Naive B cell (primary cell): ENCODE measurements at places on chromosomes 1 and 21. TPM values are rescaled to one million over a fixed set of nuclear protein-coding genes. Genes with fewer than 3 reads are reported as not detected.

Gene C4BPA
- not detected for polyA plus RNA-seq

DNA sequence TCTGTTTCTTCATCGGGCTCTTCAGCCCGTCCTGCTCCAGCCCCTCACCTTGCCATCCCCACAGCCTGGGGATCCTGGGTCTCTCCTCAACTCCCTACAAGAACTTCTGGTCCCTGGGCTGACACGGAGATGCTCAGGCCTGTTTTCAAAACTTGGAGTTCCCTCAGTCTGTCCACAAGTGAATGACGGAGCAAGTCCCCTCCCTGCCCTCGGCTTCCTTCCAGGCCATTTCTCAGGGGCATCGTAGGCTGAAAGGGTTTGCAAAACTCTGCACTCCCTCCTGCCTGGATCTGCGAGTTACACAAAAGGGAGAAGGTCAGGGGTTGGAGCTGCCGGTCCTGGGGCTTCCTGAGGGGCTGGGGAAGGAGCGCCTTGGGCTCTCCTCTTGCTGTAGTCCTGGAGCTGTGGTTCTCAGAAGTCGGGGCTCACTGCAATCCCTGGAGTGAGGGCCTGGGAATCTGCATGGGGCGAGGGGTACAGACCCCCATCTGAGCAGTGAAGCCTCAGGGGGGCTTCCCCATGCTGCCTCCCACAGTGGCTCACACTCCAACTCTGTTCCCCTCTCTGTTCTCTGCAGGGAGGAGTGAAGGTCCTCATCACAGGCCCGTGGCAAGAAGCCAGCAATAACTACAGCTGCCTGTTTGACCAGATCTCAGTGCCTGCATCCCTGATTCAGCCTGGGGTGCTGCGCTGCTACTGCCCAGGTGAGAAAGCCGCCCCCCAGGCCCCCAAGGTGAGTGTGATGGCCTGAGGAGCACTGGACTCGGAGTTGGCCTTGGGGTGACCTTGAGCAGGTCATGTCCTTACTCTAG, 100.6 kb upstream of the VAMP3 start:
- H3K27ac ChIP-seq = no peak overlapping the region
- H3K27me3 ChIP-seq = peaks cover 10% of the 10 kb centered on the region
- peaks cover 18% of the 10 kb centered on the region for H3K4me1 ChIP-seq
- no peak for DNase-seq
- no peak overlapping the region for H3K4me3 ChIP-seq

GRCh38 chr1:223307544-223307943, 56.4 kb downstream of the SUSD4 start:
- H3K27ac ChIP-seq = no peak overlapping the region
- no peaks in the 10 kb centered on the region for H3K4me1 ChIP-seq

- H3K27me3 ChIP-seq = no peaks in the 10 kb centered on the region
- no peaks in the 10 kb centered on the region for H3K4me1 ChIP-seq
- H3K27ac ChIP-seq = no peak overlapping the region
- no peak for DNase-seq
- no peak overlapping the region for H3K4me3 ChIP-seq
Observed at GRCh38 chr21:35198982-35199732, 150.1 kb upstream of the RUNX1 start.

DNA sequence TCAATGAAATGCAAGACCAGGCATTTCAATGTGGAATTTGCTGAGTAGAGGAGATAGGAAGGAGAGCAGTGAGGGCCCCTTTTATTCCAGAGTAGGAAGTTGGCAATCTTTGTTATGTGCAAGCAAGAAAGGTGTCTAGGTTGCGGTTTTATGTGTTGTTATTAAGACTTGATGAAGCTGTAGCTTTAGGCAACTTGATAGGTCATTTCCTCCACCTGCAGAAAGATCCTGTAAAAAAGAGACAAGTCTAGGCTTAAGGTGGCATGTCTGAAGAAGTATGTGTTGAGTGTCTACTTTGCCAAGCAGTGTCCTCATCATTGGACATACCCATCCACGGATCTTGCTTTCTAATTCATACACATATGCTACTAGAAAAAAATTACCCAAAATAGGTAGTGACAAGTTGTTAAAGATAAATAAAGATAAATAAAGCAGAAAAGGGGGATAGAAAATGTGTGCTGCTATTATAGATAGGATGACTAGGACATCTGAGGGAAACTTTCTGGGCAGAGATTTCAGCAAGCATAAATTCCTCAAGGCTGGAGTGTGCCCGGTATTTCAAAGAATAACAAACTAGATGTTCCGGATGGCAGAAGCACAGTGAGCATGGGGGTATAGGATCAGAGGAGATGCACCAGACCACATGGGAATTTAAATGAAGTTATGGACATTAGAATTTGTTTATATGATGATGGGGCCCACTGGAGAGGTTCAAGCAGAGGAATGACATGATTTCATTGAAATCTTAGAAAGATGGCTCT, 335.0 kb downstream of the TGFB2 start:
- no peaks in the 10 kb centered on the region for H3K36me3 ChIP-seq
- H3K27me3 ChIP-seq = peaks cover 8% of the 10 kb centered on the region
- DNase-seq = no peak
- H3K4me3 ChIP-seq = no peak overlapping the region

GRCh38 chr1:180232521-180233043, 2.5 kb downstream of the LHX4 start:
- no peak for DNase-seq
- peak overlapping the region; percentile 59 for H3K4me3 ChIP-seq
- peaks cover 69% of the 10 kb centered on the region for H3K27me3 ChIP-seq
- peaks cover 51% of the 10 kb centered on the region for H3K4me1 ChIP-seq
- H3K27ac ChIP-seq = no peak overlapping the region

DNA sequence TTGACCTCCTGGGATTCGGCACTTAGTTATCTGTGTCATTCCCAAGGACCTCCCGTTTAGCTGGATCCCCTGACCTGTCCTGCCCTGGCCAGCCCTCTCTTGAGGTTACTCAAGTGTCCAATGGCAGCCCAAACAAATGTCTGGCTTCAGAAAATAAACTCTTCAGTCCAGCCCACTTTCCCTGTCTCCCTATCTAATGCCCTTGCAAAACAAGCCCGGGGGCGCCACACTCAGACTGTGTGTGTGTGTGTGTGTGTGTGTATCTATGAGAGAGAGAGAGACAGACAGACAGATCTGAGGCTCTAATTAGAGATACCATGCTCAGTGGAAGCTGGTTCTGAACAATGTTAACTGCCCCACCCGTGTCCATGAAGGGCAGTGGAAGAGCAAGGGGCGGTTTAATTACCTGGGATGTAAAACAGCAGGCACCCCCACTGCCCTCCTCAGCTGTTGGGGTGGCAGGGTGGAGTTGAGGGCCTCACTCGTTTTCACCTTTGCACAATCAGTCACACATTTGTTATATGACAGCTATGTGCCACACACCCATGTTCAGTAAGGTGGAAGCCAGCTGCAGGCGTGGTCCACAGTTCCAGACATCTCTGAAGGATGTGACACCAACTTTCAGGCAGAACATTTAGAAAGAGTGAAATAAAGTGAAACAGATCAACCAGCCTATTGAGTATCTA, 57.4 kb downstream of the B3GALT5 start:
- DNase-seq = no peak
- no peaks in the 10 kb centered on the region for H3K4me1 ChIP-seq
- H3K36me3 ChIP-seq = no peaks in the 10 kb centered on the region
- no peak overlapping the region for H3K27ac ChIP-seq

Gene PPFIA4
- not detected for polyA plus RNA-seq

Gene WDR64
- polyA plus RNA-seq = 0.14 TPM

- no peaks in the 10 kb centered on the region for H3K27me3 ChIP-seq
- no peak overlapping the region for H3K4me3 ChIP-seq
- H3K4me1 ChIP-seq = peaks cover 3% of the 10 kb centered on the region
- H3K27ac ChIP-seq = no peak overlapping the region
- no peaks in the 10 kb centered on the region for H3K36me3 ChIP-seq
- DNase-seq = no peak
Observed at GRCh38 chr1:42450061-42450460, 5.8 kb downstream of the ZMYND12 start.

Gene TCHH
- not detected for polyA plus RNA-seq

GRCh38 chr1:96698342-96698983, 23.1 kb upstream of the PTBP2 start:
- H3K27me3 ChIP-seq = peaks cover 34% of the 10 kb centered on the region
- no peak overlapping the region for H3K27ac ChIP-seq
- H3K4me1 ChIP-seq = no peaks in the 10 kb centered on the region
- no peaks in the 10 kb centered on the region for H3K36me3 ChIP-seq
- H3K4me3 ChIP-seq = no peak overlapping the region

GRCh38 chr1:67560580-67561255, 124.3 kb upstream of the GADD45A start:
- H3K27ac ChIP-seq = no peak overlapping the region
- H3K27me3 ChIP-seq = peaks cover 19% of the 10 kb centered on the region
- H3K4me1 ChIP-seq = no peaks in the 10 kb centered on the region
- no peak for DNase-seq
- no peak overlapping the region for H3K4me3 ChIP-seq
- H3K36me3 ChIP-seq = no peaks in the 10 kb centered on the region

- no peaks in the 10 kb centered on the region for H3K27me3 ChIP-seq
- H3K27ac ChIP-seq = no peak overlapping the region
- no peaks in the 10 kb centered on the region for H3K36me3 ChIP-seq
- no peaks in the 10 kb centered on the region for H3K4me1 ChIP-seq
Observed at GRCh38 chr21:14926186-14926585, 138.6 kb downstream of the NRIP1 start.

GRCh38 chr1:24119859-24120756, 8.2 kb upstream of the MYOM3 start:
- DNase-seq = no peak
- H3K27ac ChIP-seq = no peak overlapping the region
- no peaks in the 10 kb centered on the region for H3K4me1 ChIP-seq
- H3K4me3 ChIP-seq = no peak overlapping the region

Gene ACOT11
- polyA plus RNA-seq = not detected

DNA sequence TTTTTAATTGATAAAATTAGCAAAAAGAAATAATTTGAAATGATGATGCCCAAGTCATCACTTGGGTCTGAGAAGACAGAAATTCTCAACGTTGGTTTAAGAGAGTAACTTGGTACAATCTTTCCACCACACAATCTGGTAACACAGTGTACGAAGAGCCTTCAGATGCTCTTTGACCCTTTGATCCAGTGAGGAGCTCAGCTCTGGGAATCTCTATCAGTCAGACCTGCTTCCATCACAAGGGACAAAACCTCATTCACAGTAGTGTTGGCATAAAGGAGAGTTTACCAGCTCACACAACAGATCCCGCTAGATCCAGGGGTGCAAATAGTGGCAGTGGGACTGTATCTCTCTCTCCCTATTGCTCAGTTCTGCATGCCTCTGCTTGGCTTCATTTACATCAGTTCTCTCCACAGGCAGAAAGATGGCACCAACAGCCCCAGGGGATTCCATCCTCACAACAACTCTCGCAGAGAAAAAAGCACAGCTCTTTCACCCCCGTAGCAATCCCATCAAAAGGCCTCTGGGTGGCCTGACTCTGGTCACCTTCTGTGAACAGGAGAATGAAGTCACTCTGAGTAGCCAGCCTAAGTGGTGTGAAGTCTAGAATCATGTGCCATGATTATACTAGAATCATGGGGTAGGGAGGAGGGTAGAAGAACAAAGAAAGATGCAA, 119.7 kb downstream of the ZNF281 start:
- DNase-seq = no peak
- H3K4me3 ChIP-seq = no peak overlapping the region
- H3K36me3 ChIP-seq = no peaks in the 10 kb centered on the region
- H3K27ac ChIP-seq = no peak overlapping the region
- peaks cover 43% of the 10 kb centered on the region for H3K4me1 ChIP-seq
- no peaks in the 10 kb centered on the region for H3K27me3 ChIP-seq
